ENCODE measurements at places on chromosomes 4 and X.

- DNase-seq, result no peak
Measured at GRCh38 chrX:40174854-40175510, 77.2 kb upstream of the BCOR start.

- no peak for DNase-seq
Measured at GRCh38 chr4:36692586-36692985, 411.2 kb downstream of the DTHD1 start.

- DNase-seq, result peak; percentile 34
Measured at GRCh38 chr4:39976945-39977488, 694 bp downstream of the PDS5A start.

GRCh38 chr4:186939766-186940165, 216.1 kb upstream of the FAT1 start:
- no peak for DNase-seq

DNA sequence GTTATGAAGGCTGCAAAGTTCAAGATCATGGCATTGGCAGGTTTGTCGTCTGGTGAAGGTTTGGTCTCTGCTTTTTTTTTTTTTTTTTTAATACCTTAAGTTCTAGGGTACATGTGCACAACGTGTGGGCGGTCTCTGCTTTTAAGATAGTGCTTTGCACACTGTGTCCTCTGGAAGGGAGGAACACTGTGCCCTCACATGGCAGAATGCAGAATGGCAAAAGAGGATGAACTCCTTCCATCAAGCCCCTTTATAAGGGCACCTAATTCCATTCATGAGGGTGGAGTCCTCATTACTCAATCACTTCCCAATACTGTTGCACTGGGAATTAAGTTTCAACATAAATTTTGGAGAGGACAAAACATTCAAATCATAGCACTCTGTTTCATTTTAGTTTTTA, 101.4 kb downstream of the GLRA2 start:
- no peak for DNase-seq

- no peak for DNase-seq
Measured at GRCh38 chrX:119672426-119672825, 20.5 kb downstream of the SEPTIN6 start.

GRCh38 chrX:10015723-10016518, 48.8 kb downstream of the CLDN34 start:
- peak; percentile 12 for DNase-seq

DNA sequence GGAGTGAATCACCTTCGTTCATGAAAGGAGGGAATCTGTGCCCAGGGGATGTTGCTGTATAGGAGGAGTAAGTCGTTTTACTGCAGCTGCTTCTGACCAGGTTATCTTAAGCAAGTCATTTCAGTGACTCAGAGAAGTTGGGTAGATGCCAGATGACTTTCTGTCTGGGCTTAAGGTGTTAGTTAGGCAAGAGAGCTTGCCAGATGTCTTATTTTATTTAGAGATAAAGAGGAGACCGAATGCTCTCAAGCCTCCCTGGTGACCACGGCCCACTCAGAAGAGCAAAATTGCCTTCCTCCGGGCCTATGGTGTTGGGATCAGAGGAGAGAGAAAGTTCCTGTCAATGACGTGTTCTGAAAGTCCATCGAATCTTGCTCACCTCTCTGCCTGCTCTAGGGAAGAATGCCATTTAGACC, 16.3 kb upstream of the ZNF827 start:
- DNase-seq, result no peak

GRCh38 chrX:19674041-19674789, 158.9 kb upstream of the MAP3K15 start:
- no peak for DNase-seq

DNA sequence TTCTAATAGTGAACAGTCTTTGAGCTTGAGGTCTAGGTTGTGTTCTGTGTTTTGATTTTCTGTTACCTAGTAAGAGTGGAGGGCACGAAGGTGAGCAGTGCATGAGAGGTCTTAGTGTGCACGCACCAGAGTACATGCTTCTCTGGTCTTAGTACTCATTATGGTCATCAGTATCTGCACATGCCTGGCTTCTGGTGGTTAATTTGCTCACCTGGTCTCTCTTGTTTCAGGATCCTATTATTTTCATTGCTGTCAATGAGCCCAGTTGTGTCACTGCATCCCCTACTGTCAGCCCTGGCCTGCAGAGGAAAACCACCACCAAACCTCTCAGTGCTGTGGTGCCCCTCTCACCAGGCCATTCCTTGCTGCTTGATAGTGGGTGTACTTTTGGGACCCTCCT, 54.8 kb downstream of the NSUN7 start:
- DNase-seq, result no peak

DNA sequence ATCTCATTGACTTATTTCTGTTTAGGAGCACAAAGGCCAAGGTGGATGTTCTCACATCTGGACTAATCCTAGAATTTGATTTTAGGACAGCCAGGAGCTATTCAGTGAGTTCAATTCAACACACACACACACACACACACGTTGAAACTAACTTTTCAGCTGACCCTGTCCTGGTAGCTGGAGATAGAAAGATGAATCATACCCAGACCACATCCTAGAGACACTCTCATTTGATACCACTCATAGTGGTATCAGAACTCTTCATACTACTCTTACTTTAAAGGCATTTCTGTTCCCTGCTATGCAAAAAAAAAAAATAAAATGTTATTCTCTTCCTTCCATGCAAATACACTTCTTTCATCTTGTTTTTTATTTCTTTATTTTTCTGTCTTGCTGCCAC, 36.7 kb downstream of the KLF8 start:
- no peak for DNase-seq

DNA sequence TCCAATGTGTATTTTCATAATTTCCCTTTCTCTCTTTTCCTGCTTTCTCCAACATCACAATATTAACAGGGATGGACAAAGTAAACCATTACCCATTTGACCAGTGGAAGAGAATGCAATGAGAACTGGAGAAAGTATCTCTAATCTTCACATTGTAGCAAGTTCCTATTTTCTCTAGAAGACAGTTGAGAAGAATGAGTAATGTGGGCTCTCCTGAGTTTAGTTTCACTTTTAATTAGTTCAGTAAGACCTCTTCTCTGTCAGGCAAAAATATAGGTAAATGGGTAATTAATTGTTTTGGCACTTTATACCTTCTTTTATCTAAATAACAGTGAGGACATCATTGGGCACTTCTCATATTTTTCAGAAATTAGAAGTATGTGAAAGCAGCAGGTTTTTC, 602.0 kb downstream of the GLUD2 start:
- no peak for DNase-seq

DNA sequence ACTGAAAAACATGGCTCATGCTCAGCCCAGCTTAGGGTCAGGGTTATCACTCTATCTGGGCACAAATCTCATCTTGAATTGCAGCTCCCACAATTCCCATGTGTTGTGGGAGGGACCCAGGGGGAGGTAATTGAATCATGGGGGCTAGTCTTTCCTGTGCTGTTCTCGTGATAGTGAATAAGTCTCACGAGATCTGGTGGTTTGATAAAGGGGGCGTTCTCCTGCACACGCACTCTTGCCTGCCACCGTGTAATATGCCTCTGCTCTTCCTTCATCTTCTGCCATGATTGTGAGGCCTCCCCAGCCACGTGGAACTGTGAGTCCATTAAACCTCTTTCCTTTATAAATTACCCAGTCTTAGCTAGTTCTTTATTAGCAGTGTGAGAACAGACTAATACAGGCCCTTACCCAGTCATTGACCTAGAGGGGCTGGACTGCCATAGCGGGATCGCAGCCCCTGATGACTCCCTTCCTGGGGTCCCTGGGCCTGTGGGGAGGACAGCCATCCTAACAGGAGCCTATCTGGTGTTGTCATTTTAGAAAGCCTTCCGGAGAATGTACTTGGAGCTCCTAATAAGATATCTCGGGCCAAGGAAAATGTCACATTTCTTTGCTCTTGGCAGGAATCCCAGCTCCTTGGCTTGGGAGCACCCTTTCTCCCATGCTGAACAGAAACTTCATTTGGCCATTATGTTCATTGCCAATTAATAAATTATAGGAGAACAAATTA, 112.6 kb downstream of the PHKA2 start:
- DNase-seq, result no peak

- no peak for DNase-seq
Measured at GRCh38 chr4:47717188-47717587, 120.7 kb downstream of the CORIN start.

GRCh38 chr4:25410820-25411529, 33.9 kb downstream of the ANAPC4 start:
- no peak for DNase-seq

- DNase-seq, result no peak
Measured at GRCh38 chrX:156000361-156000926, 2.9 kb downstream of the IL9R start.

- no peak for DNase-seq
Measured at GRCh38 chr4:163380703-163381102, 37.0 kb downstream of the NPY5R start.

DNA sequence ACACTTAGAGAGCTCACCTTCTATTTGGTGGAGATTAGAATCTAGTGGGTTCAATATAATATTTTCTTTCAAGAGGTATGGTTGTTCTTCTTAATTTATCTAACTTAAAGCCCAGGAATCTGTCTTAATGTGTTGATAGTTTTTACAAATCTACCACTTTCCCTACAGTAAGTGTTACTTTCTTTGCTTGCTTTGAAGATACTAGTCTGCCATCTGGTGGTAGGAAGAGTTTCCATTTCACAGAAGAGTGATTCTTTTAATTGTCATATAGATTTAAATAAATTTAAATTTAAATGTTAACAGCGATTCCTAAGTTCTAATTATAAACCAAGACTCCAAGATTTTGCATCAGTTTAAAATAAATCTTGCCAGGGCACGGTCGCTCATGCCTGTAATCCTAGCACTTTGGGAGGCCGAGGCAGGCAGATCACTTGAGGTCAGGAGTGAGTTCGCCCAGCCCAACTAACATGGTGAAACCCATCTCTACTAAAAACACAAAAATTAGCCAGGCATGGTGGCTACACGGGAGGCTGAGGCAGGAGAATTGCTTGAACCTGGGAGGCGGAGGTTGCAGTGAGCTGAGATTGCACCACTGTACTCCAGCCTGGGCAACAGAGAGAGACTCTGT, 43.5 kb downstream of the NUDT9 start:
- DNase-seq, result no peak

DNA sequence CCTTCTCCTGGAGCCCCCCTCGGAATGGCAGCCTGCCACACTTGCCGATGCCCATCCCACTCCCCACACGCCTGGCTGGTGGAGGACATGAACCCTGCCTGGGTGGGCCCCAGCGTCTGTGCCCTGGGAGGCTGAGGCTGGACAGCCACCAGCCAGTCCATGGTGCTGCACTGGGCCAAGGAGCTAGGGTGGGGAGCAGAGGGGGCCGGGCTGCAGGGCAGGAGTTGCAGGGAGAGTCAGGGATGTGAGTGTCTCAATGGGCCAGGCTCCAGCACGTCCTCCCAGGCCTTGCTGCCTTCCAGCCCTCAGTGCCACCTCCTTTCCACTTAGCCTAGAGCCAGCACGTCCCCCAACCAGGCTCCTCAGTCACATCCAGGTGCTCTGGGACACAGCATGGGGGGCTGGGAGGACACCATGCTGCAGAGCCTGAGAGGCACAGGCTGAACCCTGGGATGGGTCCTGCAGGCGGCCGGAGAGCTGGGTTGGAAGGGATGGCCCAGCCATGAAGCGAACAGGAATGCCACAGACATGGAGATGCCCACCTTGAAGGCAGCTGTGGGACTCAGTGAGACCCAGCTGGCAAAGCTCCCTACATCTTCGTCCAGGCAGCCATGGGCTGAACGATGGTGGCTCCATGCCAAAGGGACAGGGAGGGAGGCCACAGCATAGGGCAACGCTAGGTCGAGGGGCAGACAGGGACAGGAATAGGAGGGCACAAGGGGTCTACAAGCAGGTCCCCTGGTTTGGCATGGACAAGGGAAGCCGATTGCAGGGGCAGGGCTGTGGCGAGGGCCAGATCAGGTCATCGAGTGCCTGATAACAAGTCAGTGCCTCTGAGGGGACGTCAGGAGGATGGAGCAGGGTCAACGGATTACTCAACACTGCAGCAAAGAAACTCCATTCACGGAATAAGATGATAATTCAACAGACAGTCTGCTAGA, 30.1 kb upstream of the MXD4 start:
- DNase-seq, result no peak

- DNase-seq, result no peak
Measured at GRCh38 chrX:55486736-55487135, 2.9 kb downstream of the USP51 start.

DNA sequence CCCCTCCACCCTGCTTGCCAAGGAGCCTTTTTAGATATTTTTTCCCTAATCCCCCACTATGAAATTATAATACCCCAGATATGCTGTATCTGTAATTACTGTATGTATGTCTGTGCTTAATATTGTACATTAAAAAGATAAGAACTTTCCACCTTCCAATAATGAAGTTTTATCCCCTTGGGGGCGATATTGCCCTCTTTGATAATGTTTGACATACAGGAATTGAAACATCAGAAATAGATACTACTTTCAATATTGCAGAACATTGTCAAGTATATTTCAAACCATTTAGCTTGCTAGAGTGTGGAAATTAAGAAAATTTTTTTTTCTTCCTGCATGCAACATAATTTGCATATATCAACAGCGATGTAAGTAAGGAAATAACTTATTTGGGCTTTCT, 58.9 kb downstream of the NAF1 start:
- no peak for DNase-seq

GRCh38 chr4:8368061-8368481, 72.5 kb downstream of the ACOX3 start:
- DNase-seq, result no peak

- no peak for DNase-seq
Measured at GRCh38 chr4:130185123-130185522, 1089.2 kb downstream of the C4orf33 start.

GRCh38 chr4:85486425-85487086, 11.6 kb downstream of the ARHGAP24 start:
- DNase-seq, result no peak

DNA sequence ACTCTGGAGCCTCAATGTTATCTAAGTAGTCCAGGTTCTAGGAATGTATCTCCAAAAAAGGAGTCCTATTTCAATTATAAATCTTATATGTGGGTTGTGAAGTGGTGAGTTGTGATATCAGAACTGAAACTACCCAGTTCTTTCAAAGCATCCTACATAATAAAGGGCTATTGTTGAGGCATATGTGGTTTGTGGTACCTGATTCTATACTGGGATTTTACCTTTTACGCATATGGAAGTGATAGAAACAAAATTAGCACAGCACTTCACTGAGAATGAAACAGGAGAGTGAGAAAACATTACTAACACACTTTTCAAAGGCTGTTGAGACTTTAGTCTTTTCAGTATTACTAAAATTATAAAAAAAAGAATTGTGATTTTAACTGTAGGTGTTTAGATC, 417.7 kb upstream of the GALNT7 start:
- no peak for DNase-seq

Data from progenitor cell of endocrine pancreas (in vitro differentiated cells).